Daoy (cell line): ENCODE measurements at places on chromosomes 6 and 20. TPM values are rescaled to one million over a fixed set of nuclear protein-coding genes. Genes with fewer than 3 reads are reported as not detected.

DNA sequence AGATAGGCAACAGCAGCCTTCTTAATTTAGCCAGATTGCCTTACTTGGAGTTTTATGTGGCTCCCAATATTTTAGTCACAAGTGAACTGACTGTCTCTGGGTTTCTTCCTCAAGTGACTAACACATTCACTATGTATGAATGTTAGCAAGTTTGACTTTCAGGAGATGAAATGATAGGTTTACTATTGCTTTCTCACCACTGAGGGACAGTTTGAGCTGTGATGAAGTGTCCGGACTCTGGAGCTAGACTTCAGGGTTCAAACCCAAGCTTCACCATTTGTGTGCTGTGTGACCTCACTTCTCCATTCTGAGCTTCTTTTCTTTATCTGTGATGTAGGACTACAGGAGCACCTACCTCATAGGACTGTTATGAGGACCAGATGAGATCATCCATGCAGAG, 8.2 kb downstream of the DHX35 start:
- no peak for DNase-seq

- DNase-seq, result no peak
Measured at GRCh38 chr20:922781-923180, 6.6 kb upstream of the ANGPT4 start.

The THBS2 gene
- total RNA-seq, result 12.5 and 16.1 TPM in 2 replicates

- DNase-seq, result no peak
Measured at GRCh38 chr6:113162739-113163138, 694.4 kb upstream of the MARCKS start.

- no peak for DNase-seq
Measured at GRCh38 chr6:118739696-118740353, 88.4 kb upstream of the CEP85L start.

DNA sequence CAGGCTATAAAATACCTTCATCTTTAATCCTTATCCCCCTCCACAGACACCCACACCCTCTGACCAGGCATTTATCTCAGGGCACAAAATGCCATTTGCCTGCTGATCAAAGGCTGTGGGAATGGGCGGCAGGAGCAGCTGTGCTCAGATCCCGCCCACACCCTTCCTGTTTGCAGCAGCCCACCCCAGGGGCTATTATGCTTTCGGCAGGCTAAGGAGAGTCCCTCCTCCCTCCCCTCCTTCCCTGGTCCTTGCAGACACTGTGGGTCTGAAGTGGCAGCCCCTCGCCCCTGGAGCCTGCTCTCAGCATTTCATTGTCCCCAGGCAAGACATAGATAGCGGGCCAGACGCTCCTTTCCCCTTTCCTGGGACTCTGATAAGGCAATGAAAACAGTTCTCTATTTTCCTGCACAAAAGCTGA, 220.8 kb upstream of the HEY2 start:
- DNase-seq, result no peak

The PNLDC1 gene
- 0.06 TPM in 1 of 2 replicates, not detected in the other for total RNA-seq

The ZNF311 gene
- 0.74 and 2.1 TPM in 2 replicates for total RNA-seq

GRCh38 chr6:107144014-107144413, 28.7 kb upstream of the BEND3 start:
- peak; percentile 21 for DNase-seq

The ANKRD66 gene
- not detected in 2 replicates for total RNA-seq

DNA sequence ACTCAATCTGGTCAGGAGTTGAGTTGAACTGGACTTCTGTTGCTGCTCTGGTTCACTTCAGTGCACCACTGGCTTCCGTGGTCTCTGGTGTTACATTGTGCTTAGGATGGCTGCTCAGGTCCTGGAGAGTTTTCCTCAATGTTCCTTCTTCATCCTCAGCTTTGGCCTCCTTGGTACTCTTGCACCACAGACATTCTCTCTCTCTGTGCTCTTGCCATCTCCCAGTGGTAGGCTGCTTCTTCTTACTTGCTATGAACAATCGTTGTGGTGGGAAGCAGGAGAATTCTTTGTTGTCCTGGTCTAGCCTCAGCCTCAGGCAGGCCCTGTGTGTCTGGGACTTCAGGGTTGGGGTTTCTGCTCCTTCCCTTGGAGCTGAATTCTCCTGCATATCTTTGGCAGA, 14.5 kb upstream of the DUSP22 start:
- no peak for DNase-seq

GRCh38 chr6:131014080-131014776, 48.8 kb downstream of the EPB41L2 start:
- no peak for DNase-seq

DNA sequence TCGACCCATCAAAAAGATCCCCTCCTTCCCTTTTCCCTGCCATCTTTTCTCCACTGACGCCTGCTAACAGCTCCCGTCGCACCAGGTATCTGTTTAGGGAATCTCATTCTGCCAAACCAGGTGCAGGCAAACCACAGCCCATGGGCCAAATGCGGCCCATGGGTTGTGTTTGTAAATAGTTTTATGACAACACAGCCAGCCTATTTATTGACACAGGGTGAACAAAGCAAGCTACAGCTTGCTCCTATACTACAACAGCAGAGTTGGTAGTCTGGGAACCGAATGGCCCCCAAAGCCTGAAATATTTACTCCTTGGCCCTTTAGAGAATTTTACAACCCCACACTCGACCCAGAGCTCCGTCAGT, 16.4 kb downstream of the NFATC2 start:
- DNase-seq, result no peak

DNA sequence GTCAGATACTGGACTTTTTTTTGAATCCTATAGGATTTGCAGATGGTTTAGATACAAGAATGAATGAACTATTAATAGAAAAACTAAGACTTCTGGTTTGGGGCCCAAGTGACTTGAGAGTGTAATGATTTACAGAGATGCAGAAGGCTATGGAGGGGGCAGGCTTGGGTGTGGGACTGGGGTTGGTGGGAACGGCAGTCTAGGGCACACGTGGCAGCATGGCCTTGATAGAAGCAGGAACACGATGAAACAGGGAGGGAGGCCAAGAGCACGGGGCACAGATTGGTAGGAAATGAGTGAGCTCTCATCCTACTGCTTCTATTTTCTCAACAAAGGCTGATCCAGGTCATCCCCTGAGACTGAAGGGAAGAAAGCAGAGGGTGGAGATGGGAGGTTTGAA, 3.4 kb upstream of the UST start:
- no peak for DNase-seq

The MRPS26 gene
- total RNA-seq, result 98.0 and 109 TPM in 2 replicates

The PPIL1 gene
- total RNA-seq, result 88.3 and 108 TPM in 2 replicates

The NKX2-2 gene
- 1.4 and 3.7 TPM in 2 replicates for total RNA-seq

GRCh38 chr20:47111576-47111975, 216.9 kb downstream of the EYA2 start:
- no peak for DNase-seq

- DNase-seq, result no peak
Measured at GRCh38 chr6:39449022-39449421, 126.5 kb upstream of the KCNK16 start.

GRCh38 chr6:87436435-87436834, 28.7 kb downstream of the CFAP206 start:
- peak; percentile 43 for DNase-seq

GRCh38 chr6:79756496-79756895, 125.4 kb downstream of the SH3BGRL2 start:
- no peak for DNase-seq

DNA sequence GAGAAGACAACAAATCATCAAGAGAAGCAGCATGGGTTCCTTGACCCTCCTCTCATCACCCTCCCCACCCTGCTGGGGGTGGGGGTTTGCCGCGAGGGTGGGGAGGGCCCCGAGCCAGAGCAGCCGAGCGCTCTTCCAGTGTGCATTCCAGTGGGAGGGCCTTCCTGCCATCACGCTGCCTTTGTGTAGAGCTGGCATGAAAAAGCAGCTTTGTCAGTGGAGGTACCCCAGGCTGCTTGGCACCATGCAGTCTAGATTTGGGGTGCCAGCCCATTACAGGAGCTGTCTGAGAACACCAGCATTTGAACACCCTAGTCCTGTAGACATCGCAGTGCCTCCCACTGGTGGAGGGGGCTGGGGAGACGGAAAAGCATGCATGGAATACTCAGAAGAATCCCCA, 12.2 kb downstream of the BAK1 start:
- DNase-seq, result no peak

DNA sequence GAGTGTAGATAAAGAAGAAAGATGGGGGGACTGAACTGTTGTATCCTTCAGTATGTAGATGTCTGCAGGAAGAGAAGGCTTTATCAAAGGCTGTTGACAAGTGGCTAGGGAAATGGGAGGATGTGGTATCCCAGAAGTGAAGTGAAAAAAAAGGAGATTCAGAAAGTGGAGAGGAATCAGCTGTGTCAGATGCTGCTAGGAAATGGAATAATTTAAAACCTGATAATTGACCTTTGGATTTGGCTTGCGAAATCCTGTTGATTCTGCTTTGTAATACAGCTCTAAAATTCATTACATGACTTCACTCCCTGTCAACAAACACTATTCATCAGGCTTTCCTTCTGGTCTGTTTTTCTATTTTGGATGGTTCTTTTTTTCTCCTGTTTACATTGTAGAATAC, 41.7 kb downstream of the PHF3 start:
- no peak for DNase-seq

DNA sequence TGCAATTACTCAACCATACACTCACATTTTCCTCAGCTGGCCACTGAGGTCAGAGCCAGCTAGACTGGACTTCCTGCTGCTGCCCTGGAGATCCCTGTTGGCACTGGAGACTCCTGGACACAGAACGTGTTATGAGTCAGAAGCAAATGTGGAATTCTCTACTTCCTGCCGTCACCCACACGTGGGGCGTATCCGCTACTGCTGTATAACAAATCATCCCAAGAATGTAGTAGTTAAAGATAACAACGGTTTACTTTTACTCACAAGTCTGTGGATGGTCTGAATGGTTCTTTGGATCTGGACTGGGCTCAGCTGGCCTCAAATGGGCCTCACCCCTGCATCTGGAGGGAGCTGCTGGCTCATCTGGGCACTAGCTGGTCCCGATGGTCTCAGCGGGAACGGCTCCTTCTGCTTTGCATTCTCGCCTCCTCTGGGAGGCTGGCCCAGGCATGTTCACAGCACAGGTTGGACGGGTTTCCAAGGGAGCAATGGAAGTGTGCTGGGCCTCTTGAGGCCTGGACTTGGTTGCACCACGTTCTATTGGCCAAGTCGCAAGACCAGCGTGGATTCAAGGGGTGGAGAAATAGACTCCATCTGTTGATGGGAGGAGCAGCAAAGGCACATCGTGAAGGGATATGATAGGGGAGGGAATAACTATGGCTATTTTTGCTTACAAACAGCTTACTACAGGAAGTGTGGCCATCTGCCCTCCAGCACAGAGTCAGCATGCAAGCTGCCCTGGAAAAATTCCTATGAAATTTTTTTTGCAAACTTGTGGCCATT, 118.5 kb downstream of the SNX5 start:
- peak; percentile 88 for DNase-seq

The NKAPL gene
- not detected in 2 replicates for total RNA-seq

The AKAP7 gene
- 7.2 and 7.5 TPM in 2 replicates for total RNA-seq

GRCh38 chr6:118316796-118317384, 231.2 kb upstream of the PLN start:
- no peak for DNase-seq

DNA sequence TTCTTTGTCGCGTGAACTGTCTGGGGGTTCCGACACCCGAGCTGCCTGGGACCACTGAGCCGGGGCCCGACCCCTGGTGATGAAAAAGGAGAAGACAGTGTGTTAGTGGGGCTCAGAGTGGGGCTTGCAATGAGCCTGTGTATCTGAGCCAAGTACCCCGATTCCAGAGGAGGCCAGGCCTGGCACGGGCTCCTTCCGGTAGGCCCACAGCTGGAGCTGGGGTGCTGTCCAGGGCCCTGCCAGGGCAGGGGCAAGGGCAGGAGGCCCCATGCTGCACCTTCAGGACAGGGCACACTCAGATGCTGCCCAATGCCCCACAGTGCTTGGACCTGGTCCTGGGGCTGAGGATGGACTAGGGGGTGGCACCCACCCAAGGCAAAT, 89.4 kb downstream of the TAF4 start:
- no peak for DNase-seq

DNA sequence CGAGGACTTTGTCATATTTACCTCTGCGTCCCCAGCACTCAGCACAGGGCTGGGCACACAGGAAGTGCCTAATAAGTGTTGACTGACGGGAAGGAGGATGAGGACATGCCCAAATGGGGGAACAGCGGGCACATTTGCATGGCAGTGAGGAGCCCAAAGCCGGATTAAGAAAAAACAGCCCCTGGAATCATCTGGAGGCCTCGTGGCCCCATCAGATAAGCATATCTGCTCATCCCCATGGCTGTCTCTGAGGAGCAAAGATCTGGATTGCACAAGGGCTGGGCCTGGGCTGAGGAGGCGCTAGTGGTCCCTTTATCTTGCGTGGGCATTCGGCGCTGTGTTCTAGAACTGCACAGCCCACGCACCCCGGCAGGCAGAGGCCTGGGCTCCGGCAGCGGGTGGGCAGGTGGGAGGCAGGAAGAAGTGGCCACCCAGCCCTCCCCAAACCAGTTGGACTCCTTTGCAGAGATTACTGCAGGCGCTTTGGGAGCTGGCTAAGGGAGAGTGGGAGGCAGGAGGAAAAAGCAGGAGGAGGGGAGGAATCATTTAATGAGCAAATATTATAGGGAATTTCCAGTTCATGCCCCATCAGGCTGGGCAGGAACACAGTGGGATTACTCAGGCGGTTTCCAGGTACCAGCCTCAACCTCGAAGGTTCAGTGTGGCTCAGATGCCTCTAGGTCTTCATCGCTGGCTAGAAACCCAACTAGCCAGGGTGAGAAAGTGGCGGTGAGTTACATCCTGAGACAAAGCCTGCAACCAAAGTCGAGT, 108.1 kb downstream of the CEBPB start:
- no peak for DNase-seq

The WFDC12 gene
- not detected in 2 replicates for total RNA-seq
